ENCODE measurements at places on chromosomes 4 and X. TPM values are rescaled to one million over a fixed set of nuclear protein-coding genes. Genes with fewer than 3 reads are reported as not detected.

The GRK4 gene
- 2.5 TPM for total RNA-seq

The AVPR2 gene
- total RNA-seq = 10.6 TPM

The PCDH19 gene
- 0.08 TPM for total RNA-seq

The P2RY10 gene
- total RNA-seq = not detected

The QDPR gene
- total RNA-seq = 15.2 TPM

The AFF1 gene
- 23.9 TPM for total RNA-seq

The GLRA2 gene
- not detected for total RNA-seq

The P2RY8 gene
- total RNA-seq = 0.18 TPM

GRCh38 chr4:166042510-166043055, 169.5 kb downstream of the TLL1 start:
- H3K4me3 ChIP-seq = no peak overlapping the region
- no peaks in the 10 kb centered on the region for H3K36me3 ChIP-seq
- H3K27me3 ChIP-seq = no peaks in the 10 kb centered on the region

DNA sequence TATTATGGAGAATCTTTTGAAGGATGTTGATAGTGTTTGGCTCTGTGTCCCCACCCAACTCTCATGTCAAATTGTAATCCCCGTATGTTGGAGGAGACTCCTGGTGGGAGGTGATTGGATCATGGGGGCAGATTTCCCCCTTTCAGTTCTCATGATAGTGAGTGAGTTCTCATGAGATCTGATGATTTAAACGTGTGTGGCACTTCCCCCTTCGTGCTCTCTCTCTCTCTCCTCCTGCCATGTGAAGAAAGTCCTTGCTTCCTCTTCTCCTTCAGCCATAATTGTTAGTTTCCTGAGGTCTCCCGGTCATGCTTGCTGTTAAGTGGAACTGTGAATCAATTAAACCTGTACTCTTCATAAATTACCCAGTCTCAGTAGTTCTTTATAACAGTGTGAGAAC, 166.1 kb upstream of the NUDT6 start:
- H3K27ac ChIP-seq = no peak overlapping the region
- H3K4me1 ChIP-seq = no peaks in the 10 kb centered on the region
- H3K36me3 ChIP-seq = no peaks in the 10 kb centered on the region
- H3K4me3 ChIP-seq = no peak overlapping the region
- H3K27me3 ChIP-seq = no peaks in the 10 kb centered on the region

GRCh38 chr4:141563723-141564122, 72.7 kb upstream of the IL15 start:
- H3K4me1 ChIP-seq = no peaks in the 10 kb centered on the region
- no peak overlapping the region for H3K27ac ChIP-seq
- no peak overlapping the region for H3K4me3 ChIP-seq
- no peaks in the 10 kb centered on the region for H3K36me3 ChIP-seq

DNA sequence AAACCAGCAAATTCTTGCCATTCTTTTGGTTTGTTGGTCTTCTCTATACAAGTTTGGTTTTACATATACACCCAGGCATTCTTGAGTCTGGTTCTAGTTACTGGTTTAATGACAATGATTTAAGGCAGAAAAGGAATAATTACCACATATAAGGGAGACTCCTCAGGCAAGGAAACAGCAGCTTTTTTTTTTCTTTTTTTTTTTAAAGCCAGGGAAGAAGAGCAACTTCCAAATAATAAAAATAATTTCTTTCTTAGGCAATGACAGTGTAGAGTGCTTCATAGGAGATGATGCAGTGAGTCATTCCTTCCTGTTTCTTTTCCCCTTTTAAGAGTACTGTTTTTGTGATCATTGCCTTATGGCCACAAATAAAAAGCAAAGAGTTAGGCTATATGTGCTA, 289.7 kb downstream of the DKK2 start:
- no peaks in the 10 kb centered on the region for H3K27me3 ChIP-seq
- H3K4me3 ChIP-seq = no peak overlapping the region
- H3K27ac ChIP-seq = no peak overlapping the region
- H3K36me3 ChIP-seq = no peaks in the 10 kb centered on the region
- no peaks in the 10 kb centered on the region for H3K4me1 ChIP-seq

DNA sequence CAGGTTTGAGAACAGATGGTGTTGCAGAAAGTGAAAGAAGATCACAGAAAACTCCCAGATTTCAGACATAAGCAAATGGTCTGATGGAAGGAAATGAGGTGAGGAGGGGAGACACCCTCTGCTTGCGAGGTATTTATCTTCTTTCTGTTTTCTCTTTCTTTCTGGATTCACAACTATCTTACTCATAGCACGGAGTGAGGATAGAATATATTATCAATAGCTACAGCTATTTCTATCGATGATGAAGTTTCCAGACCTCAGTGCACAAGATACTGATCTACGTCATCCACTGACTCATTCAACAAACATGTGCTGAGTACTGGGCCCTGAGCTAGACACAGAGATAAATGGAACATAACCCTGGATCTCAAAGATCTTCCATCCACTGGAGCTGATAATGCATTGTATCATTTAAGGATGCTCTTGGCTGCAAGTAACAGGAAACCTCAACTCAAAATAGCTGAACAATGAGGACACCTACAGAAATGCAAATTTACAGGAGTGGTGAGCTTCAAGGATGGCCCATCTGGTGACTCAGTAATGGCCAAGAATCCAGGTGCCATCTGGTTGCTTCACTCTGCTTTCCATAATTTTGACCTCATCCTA, 21.2 kb downstream of the SLC2A9 start:
- no peaks in the 10 kb centered on the region for H3K36me3 ChIP-seq
- DNase-seq = no peak
- H3K4me1 ChIP-seq = no peaks in the 10 kb centered on the region
- no peaks in the 10 kb centered on the region for H3K27me3 ChIP-seq

DNA sequence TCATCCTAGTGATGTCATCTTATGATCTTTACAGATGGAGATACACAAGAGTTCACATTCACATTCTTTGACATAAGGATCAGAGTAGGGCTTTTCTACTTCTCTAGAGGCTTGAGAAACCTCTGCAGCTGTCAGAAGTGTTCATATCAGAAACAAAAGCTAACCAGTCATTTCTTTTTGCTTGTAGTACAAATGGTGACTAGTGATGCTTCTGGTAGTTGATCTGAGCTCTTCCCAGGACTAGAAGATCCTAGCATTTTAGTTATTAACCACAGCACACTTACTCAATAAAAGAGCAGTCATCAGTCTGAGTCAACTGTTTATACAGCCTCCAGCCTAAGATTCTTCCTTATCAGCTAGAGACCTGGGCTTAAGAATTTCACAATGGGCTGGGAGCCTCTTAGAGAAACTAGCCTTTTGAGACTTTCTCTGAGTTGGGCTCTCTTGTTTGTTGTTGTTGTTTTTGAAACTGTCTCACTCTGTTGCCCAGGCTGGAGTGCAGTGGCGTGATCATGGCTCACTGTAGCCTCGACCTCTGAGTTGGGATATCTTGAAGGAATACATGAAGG, 84.1 kb downstream of the TMEM164 start:
- H3K27me3 ChIP-seq = no peaks in the 10 kb centered on the region
- H3K4me3 ChIP-seq = no peak overlapping the region
- H3K36me3 ChIP-seq = no peaks in the 10 kb centered on the region
- peak; percentile 70 for DNase-seq
- H3K4me1 ChIP-seq = peaks cover 4% of the 10 kb centered on the region
- H3K27ac ChIP-seq = no peak overlapping the region

Data from Panc1 (cell line).